ENCODE measurements at places on chromosomes 5 and 9.
A peak's percentile ranks its signal among the peaks of the same experiment; 100 is the strongest.

DNA sequence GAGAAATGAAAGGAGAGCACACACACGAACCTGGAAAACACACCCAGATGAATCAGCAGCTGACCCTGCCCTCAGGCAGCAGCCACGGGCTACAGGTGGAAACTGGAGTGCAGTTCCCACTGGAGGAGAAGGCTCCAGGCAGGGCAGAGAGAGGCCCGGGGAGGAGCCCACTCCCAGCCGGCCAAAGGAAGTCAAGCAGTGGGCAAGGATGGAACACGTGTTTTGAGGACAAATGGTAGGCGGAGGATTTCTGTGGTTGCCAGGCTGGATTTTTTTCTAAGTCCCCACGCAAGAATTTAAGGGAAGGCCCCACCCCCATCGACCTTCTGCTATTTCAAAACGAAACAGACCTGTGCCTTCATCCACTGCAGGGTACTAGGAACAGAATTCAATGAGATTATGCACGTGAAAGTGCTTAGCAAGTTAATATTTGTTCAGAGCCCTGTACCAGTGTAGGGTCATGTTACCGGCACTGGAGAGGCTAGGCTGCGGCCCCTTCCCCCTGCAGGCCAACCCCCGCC is 6.8 kb downstream of the EPB41L4B start:
- no peak for DNase-seq

DNA sequence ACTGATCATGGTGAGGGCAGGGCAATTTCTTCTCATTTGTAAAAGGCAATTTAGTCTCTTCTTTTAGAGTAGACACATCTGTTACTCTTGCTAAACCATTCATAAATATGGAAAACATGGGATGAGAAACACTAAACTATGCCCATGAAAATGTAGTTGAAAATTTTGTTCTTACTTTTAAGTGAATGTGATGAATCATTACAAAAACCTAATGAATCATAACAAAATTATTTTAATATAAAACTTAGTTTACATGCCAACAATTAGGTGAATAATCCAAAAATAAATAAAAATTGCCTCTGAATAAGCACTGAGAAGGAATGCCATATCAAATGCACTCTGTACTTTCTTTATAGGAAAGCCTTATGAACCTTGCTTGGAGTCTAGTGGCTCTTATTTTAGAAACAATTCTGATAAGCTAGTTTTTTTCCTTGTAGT is 297.7 kb upstream of the EFNA5 start:
- DNase-seq = no peak

DNA sequence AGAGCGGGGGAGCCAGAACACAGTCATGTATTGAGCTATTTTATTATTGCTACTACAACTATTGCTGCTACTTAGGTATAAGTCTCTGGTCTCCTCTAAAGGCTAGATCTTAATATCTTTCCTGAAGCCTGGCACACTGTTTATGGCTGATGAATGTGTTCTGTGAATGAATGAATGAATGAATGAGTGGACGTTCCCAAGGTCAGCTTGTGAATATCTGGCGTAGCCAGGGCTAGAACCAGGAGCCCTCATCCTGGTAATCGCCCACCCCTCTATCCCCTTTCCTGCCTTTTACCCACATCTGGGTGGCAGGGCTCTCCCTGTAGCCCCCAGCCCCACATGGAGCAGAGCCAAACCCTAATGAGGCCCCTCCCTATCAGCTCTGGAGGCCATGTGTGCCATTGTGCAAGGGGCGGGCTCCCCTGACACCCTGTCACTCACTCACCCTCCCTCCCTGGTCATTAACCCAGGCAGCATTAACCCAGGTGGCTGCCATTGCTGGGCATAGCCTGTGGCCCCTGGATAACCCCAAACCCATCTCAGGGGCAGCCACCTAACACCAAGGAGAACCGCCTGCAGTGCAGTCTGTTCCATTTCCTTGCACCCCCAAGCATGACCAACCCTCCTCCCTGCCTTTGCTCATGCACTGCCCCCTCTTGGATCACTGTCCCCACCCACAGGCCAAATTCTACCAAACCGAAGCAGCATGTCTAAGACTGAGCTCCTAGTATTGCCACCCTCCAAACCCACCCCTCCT is 2.0 kb upstream of the AKNA start:
- DNase-seq = no peak

GRCh38 chr5:54401515-54401914 is 54.0 kb upstream of the HSPB3 start:
- no peak for DNase-seq

DNA sequence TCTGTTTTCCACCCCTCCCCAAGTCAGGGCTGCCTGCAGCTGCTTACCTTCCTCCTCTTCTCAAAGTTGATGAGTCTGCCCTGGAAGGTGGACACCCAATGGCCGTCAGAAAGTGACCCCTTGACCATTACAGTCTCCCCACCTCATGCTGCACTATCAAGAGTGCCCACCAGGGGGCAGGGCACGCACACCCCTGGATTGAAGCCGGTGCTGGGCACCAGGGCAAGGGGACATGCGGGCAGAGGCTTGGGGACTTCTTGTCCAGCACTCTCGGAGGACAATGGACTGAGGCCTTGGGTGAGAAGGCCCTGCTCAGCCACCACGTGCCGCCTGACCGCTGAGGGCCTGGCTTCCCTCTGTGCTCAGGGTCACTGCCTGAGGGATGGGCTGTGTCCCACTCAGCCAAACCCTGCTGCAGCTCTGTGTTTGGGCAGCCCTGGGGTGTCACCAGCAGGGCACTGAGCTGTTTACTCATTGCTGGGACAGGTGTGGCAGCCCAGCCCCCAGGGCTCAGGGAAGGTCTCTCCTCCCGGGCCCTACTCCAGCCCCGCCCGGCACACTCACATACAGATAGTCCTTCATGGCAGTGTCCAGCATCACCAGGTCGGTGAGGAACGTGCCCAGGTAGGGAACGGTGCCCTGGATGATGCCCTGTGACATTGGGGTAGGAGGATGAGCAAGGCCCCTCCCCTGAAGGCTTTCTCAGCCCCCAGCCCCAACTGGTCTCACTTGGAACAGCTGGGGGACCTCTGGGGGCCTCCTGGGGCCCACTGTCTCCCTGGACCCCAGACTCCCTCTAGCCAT is 17.7 kb downstream of the RALGDS start:
- no peak for DNase-seq

GRCh38 chr5:147303251-147303650 is 68.4 kb downstream of the STK32A start:
- DNase-seq = no peak

DNA sequence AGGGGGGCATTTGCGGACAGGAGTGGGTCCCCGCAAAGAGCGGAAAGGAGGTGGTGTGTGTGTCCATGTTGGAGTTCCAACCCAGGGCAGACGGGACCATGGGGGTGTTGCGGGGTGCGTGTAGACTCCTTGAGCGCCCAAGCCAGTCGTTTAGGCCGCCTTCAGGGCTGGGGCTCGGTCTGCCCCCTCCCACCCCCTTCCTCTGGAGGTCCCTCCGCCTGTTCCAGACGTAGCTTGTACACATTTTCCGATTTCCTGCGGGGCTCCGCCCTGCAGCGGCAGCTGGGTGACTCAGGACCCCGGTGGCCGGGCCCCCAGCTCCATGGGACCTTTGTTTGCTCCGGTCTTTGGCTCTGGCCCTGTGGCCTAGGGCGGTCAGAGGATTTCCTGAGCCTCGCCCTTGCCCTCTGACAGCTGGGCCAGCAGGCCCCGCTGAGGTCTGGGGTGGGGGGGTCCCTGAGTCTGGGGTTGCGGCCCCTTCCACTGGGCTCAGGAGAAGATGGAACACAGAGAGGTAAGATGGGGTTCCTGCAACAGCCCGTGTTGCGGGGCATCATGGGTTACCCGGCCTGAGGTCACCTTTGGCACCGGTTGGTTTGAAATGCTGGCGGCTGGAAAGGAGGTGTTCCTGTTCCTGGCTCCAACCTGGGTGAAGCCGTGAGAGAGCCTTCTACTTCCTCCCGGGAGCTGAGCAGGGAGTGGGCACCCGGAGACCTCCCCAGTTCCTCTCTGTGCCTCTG is 1.5 kb downstream of the PKN3 start:
- DNase-seq = no peak

DNA sequence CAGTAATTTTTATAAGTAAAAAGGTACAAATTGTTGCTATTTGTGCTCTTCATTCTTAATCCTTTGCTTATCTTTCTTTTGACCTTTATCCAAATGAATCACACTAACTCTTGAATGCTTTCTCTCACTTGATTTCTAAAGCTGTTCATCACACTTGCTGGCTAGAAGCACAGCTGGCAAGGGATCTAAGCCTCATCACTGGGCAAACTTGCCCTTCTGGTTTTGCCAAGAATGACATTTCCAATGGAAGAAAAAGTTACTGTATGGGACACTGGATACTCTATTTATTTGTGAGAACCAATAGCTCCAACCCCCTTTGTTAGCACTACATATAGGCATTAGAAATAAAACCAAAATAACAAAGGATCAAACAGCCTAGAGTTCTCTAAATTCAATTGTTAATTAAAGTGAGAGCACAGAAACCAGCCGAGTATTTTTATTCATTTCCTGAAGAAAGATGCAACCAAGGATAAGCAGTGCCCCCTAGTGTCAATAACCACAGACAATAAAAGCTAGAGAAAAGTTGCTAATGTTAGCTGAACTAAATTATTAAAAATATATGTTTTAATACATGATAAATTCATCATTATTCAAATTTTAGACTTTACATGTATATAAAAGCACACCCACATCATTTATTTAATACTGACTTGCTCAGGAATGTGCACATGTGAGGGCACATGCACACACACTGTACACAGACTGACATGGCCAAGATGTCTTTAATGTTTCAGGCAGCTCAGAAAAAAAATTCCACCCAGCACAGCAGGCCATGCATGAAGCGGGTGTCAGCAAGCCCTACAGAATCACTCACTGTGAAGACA is 59.8 kb upstream of the POU5F2 start:
- DNase-seq = peak; percentile 74

GRCh38 chr5:76269259-76269931 is 133.7 kb upstream of the IQGAP2 start:
- no peak for DNase-seq

DNA sequence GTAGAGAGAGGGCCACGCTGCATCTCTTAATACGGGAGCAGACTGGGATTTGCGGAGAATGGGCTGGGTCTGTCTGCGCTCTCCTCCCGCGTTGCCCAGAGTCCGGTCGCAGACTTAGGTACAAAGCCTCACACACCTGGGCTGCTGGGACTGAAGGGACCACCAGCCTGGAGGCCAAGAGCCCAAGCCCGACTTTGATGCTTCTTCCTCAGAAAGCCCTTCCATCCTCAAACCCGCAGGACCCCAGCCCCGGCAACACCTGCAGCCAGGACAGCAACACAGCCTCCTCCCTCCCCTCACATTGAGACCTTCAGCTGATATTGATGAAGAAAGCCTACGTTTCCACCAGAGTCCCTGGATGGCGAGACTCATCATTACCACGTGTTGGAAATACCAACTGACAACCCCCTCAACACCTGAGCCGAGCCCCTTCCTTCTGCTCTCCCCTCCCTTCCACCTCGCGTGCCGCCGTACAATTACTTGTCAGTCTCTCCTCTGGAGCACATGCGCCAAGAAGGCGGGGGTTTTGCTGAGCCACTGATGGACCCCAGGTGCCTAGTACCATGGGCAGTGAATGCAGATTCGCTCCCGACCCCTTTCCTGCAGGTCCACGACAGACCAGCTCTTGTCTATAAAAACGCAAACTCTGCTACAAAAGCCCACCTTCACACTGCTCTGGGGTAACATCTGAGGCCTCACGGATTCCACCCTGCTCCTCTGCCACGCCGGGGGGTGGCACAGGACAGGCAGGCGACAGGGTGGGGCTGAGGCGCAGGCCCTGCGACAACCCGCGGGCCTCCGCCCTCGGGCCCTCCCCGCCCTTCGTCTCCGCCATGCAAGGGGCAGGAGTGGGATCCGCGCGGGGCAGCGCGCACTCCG is 841 bp downstream of the ASB6 start:
- no peak for DNase-seq

DNA sequence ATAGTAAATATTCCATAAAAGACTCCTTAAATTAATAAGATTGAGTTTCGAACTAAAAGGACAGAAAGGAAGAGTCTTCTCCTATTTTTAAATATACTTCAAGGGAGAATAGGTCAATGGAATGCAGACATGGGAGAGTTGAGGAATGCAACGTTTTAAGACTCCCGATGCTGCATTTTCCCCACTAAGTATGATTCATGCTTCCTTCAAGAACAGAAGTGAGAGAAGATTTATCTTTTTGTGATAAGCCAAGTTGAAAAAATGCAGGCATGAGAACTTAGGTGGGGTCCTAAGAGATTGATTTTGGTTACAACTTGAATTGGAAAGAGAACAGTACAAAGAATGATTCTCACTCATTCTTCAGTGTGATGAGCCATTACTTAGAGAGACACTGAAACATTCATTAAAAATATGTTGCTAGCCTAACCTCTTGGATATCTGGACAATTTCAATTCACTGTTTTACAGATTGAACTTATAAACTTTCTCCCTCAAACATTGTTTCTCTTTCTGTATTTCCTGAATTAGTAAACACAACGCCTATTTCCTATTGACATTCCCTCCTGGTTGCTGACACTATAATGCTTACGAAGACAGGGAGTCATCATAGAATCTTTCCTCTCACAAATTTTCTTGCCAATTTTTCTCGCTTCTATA is 1666.1 kb upstream of the WWC1 start:
- DNase-seq = no peak

DNA sequence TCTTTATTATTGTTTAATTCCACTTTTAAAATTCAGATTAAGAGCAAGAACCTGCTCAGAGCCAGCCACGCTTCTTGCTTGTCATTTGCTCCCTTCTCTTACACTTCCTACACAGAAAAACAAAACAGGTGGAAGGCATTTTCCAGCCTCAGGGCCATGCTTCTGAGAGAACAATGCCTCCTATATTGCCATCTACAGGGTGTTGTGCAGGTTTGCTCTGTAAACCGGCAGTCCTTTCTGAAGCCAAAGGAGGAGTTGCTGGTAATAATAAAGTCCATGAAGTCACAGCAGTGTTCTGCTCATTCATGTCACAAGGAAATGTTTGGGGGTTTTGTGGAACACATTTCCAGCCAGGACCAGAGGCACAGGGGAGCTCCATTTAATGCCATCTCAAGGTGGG is 16.1 kb upstream of the PRLR start:
- no peak for DNase-seq

GRCh38 chr9:21060919-21061561 is 16.7 kb downstream of the IFNB1 start:
- DNase-seq = peak; percentile 4
